Activated T-helper 9 cell treated with anti-CD3 and anti-CD28 coated beads, Interleukin-2, amount 50 U/mL, for 16 hours (primary cell): ENCODE measurements at places on chromosomes 1 and 21.

GRCh38 chr21:42535602-42536171 is 22.0 kb downstream of the SLC37A1 start:
- DNase-seq: no peak

DNA sequence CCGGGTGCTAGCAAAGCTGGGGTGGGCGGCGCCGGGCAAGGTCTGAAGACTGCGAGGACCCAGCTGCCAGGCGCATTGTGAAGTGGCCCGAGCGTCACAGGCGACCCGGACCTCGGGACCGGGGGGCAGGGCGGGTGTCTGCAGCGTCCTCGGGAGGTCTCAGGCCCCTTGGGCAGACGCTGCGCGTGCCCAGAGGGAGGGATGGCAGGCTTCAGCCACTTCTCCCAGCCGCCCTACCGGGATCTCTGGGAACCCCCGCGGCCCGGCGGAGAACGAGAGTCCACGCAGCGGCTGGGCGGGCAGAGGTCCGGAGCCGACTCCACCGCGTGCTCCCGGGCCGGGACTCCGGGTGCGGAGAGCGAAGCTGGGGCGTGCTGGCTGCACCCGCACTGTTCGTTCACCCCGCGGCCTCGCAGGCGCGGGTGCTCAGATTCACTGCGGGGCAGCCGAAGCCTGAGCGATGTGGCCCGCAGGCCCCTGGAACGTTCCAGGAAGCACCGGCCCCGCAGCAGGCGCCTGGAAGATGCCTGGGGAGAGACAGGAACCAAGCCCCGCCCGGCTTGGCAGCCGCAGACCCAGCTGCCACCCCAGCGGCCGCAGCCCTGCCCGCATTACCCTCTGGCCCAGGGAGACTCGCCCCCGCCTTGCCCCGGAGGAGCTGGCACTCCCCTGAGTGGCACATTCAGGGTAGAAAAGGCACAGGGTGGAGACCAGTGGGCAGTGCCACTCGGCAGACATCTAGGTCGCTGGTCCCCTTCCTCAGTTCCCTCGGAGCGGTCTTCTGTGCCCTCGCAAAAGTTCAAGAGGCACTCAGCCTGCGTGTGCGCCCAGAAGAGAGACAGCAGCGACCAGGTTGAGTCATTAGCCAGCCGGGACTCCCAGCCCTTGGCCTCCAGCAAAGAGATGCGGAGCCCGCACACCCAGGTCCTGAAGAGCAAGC is at the start of gene CCDC185:
Gene CCDC185 (plus strand): TSS at position 141 of the 940 bp plus-strand sequence. CDS start 61 bp downstream, at position 202.
- DNase-seq: no peak

DNA sequence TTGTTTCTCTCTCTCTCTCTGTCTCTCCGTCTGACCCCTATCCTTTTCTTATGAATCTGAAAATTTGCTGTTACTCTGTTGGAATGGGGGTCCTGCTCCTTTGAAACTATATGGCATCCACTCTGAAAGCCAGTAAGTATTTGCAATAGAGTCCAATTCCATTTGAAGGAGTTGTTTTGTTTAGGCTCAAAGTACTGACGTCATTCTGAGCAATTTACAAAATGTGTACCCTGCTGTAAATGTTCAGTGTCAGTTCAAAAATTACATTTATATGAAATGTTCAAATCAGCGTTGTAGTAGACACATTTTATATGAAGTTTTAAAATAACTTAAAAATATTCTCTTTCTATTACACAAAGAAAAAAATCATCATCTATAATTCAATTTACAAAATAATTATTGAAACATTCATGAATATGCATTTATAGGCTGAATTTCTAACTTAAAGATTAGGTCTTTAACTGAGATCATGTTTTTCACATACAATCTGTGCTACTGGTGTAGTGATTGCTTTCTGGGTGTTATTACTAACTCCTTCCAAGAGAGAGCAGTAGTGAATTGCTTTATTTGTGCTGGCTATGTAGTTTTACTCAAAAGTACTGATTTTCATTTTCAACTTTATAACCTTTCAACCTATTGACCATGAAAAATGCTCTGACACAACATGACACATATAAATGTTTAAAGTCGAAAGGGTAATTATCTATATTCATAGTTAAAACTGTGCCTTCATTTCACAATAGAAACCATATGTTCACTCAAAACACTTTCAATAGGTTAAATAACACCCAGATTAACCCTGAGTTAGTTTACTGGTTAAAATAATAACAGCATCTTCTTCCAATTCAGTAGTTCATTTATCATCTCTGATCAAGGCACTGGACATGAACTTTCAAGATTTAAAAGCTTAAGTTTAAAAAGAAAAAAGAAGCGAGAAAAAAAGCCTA is 253.1 kb upstream of the ADGRL4 start:
- DNase-seq: no peak

DNA sequence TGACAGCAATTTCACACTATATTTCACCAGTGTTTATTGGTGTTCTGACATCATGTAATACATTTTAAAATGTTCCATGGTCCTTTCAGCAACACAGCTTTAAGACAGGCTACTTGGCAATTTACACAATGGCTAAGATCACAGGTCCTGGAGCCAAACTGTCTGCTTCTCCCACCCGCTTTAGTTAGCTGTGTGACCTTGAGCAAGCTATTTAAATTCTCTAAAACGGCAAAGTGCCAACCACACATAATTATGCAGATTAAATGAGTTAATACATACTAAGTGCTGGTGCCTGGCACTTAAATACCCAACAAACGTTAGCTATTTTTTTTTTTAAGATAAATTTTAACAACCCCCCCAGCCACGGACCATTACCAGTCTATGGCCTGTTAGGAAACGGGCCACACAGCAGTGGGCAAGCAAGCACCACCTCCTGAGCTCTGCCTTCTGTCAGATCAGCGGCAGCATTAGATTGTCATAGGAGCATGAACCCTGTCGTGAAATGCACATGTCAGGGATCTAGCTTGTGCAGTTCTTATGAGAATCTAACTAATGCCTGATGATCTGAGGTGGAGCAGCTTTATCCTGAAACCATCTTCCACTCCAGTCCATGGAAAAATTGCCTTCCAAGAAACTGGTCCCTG is 26.9 kb downstream of the SOD1 start:
- no peak for DNase-seq

GRCh38 chr1:192741095-192741494 is 67.7 kb upstream of the RGS2 start:
- DNase-seq: no peak

- no peak for DNase-seq
These were observed 234.0 kb downstream of the TM2D1 start for GRCh38 chr1:61490924-61491323.

- DNase-seq: no peak
These were observed 19.4 kb downstream of the PLEKHA6 start for GRCh38 chr1:204340081-204340889.

GRCh38 chr1:93471911-93472310 is 24.0 kb downstream of the FNBP1L start:
- DNase-seq: no peak

- no peak for DNase-seq
These were observed at the start of gene BECN2 for GRCh38 chr1:241957692-241958494. BECN2 (plus strand) TSS chr1:241957767; CDS start chr1:241957767, 0 bp downstream.

DNA sequence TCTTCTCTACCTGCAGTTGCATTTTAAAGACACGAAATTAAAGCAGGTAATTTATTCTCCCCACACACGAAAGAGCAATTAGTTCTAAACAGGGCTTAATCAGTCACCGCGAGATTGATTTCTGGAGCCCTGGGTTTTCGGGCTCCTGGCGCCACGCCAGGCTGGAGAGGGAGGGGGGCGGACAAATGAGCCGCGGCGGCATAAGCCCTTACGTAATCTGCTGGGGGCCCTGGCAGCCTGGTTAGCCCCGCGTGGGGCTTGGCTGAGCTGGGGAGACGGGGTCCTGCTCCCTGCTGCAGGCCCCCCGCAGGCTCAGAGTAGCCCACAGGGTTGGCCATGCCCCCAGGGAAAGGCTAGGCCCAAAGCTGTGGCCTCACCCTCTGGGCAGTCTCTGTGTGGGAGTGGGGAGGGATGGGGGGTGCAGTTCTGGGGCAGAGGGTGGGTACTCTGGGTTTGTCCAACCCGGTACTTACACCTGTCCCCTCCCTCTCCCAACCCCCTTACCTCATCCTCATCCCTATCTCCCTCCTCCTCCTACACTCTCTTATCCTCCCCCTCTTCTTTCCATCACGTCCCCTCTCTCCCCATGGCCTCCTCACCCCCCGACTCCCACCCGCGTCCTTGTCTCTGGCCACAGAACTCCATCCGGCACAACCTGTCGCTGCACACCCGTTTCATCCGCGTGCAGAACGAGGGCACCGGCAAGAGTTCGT is 19.9 kb downstream of the FOXO6 start:
- DNase-seq: no peak

DNA sequence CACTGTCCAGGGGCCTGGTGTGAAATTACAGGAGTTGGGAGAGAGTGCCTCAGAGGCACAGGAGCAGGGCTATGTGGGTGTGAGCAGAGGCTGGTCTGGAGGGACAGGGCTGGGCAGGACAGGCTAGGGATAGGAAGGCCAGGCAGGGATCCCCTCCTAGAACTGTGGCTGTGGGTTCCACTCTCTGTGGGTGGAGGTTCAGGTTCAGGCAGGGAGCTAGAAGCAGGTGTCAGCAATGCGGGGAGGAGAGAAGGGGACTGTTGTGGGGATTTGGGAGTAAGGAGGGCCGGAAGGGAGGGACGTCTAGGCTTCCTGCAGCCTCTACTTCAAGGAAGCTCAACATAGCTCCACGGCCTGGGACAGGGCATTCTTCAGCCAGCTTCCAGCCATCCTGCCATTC is 8.3 kb upstream of the GPR61 start:
- no peak for DNase-seq

GRCh38 chr21:37984416-37984815 is 68.2 kb upstream of the KCNJ6 start:
- DNase-seq: no peak

GRCh38 chr1:29410476-29410875 is 174.2 kb downstream of the PTPRU start:
- no peak for DNase-seq

GRCh38 chr1:14970115-14970798 is 183.3 kb upstream of the TMEM51 start:
- DNase-seq: no peak

- DNase-seq: no peak
These were observed 48.8 kb downstream of the DUSP10 start for GRCh38 chr1:221693087-221693486.
